ENCODE measurements at places on chromosomes 16 and 17.

DNA sequence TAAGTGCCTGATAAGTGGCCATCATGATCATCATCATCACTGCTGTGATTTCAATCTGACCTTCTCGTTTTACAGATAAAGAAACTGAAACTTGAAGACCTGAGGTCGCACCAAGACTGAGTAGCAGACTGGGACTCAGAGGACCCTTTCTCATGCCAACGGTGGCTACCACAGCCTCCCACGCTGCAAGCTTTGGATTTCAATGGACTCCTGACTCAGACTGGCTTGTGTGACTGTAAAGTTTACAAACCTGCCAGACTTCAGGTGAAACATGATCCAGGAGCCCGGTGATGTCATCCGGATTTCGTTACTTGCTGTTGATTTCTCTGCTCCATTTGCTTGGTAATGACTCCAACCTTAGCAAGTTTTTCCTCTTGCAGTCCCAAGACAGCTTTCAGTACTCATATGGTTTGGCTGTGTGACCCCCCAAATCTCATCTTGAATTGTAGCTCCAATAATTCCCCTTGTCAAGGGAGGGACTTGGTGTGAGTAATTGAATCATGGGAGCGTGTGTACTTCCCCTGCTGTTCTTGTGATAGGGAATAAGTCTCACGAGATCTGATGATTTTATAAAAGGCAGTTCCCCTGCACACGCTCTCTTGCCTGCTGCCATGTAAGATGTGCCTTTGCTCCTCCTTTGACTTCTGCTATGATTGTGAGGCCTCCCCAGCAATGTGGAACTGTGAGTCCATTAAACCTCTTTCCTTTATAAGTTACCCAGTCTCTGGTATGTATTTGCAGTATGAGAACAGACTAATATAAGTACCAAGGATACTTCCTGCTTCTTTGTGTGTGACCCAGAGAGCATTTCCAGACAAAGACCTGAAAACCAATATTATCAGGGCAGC lies 26.7 kb upstream of the IRX6 start:
- no peak for DNase-seq

DNA sequence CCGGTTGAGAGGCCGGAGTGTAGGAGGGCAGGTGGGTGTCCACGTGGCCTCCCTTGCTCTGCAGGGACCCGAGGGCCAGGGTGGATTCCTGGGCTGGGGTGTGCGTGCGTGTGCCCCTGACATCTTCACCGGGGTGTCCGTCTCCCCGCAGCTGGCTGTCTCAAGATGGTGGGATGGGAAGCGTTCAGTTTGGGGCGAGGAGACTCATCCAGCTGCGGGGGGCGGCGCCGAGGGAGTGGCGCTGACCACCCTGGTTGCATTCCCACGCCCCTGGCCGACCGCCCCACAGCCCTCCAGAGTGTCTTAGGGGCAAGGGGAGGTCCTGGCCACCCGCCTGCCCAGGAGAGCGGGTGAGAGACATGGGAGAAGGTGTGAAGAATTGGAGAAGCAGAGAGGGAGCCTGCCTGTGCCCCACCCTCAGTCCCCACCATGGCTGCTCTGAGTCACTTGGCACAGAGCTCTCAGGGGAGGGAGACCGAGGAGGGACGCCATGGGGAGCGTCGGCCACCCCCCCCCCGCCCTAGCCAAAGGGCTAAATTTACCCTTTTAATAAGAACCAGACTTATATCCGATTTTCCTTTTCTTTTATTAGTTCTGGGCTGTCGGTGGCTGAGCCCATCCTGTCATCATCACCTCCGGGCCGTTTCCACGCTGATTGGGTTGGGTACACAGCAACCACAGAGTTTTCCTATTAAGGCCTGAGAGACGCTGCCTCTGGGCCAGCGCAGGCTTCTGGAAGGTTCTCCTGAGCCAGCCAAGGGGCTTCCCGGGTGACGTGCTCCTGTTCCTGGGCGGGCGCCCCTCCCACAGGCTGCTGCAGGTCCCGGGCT lies 22.0 kb downstream of the BAHCC1 start:
- no peak for DNase-seq

GRCh38 chr17:29590411-29591145 lies 1.1 kb upstream of the GIT1 start:
- DNase-seq, result no peak

- DNase-seq, result no peak
Measured at GRCh38 chr16:11437069-11437468, 91.8 kb downstream of the RMI2 start.

- no peak for DNase-seq
Measured at GRCh38 chr17:41061964-41062363, 2.0 kb upstream of the KRTAP2-3 start.

- no peak for DNase-seq
Measured at GRCh38 chr17:12538003-12538402, 127.7 kb upstream of the MYOCD start.

DNA sequence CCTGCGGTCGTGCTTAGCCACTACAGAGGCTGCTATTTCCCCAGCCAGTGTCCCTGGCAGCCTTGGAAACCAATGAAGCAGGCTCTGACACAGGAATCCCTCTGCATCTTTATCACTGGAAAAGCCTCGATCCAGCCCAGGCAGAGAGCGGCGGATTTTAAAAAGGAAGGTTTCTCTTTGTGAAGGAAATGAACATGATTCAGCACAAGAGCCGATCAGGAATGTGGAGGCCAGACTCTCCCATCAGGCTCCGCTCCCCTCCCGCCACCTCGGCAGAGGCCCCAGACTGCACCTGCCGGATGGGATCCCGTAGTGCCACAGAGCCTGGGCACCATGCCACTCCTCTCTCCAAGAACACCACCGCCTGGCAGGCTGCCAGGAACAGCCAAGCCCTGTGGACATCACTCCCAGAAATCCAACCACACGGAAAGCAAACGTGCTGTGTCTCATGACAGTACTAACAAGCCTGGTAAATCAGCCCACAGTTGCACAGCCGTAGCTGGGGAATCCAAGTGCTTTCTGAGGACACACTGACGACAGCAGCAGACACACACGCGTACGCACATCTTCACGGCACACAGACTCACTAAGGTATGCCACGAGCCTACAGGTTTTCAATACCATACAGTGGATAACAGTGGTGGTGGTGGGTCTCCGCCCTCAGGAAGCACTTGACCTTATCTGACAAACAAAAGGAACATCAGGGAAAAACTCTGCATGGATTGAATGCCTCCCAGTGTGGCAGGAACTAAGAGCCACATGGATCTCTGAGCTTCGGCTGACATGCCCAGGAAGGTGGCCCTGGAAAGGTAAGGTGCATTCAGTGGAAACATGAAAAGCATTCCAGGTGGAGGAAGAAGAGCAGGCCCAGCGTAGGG lies 5.4 kb downstream of the LRRC75A start:
- DNase-seq, result no peak

- no peak for DNase-seq
Measured at GRCh38 chr17:77145612-77146245, 5.0 kb downstream of the SEC14L1 start.

GRCh38 chr17:50222922-50223321 lies 21.5 kb upstream of the COL1A1 start:
- DNase-seq, result no peak

GRCh38 chr16:86240716-86241363 lies 269.5 kb upstream of the FOXF1 start:
- no peak for DNase-seq

DNA sequence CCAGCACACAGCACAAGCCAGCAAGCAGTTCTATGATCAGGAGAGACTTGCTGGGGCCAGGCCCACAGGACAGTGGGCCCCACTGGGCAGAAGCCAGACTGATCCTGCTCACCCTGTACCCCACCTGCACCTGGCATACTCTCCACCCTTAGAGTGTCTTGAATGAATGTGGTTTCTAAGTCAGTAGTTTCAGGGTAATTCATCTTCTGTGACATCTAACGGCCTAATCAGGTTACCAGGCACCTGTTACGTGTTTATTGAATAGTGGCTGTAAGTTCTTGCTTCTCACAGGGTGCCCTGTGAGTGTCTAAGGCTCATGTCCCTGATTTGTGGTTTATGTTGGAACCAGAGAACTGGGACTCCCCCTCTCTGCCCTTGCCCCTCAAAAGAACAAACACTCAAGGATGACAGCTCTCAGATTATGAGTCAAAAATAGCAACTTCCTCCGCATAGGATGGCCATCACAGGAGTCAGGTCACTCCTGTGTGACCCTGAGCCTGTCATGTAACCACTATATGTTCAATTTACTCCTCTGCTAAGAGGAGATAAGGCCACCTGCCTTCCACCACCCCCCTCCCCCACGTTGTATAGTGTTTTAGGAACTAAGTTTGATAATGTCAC lies 7.0 kb upstream of the OR2C1 start:
- no peak for DNase-seq

DNA sequence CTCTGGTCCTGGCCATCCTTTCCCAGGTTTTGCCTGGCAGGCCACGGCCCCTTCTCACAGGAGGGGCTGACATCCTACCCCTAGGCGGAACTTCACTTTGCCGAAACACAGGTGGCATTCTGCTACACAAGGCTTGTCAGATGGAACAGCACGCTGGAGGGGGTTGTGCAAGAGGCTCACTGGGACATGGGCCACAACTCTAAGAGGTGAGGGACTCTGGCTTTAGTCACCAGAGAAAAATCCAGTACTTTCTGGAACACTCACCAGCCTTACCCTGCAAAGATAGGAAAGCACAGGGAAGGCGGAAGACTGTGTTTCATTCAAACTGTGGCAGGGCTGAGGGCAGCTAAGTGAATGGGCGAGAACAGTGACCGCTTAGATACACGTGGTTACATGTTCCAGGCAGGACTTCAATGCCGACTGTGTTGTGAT lies 18.3 kb downstream of the CDC42EP4 start:
- no peak for DNase-seq

DNA sequence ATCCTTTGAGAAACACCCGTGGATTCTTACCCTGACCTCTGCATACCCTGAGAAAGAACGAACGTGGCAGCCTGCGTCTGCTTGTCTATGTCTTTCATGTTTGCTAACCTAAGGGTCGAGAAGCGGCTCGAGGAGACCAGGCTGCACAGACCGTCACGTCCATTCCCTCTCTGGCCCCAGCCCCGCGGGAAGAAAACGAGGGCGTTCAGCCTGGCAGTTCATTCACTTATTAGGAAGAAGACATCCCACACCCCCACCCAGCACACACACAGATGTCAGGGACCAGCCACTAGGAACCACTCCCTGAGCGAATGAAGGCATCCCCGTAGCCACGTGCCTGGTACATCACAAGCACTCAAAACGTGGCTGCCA lies 655 bp upstream of the MTHFSD start:
- DNase-seq, result no peak

GRCh38 chr17:59810894-59811153 lies 81.9 kb downstream of the TUBD1 start:
- no peak for DNase-seq

DNA sequence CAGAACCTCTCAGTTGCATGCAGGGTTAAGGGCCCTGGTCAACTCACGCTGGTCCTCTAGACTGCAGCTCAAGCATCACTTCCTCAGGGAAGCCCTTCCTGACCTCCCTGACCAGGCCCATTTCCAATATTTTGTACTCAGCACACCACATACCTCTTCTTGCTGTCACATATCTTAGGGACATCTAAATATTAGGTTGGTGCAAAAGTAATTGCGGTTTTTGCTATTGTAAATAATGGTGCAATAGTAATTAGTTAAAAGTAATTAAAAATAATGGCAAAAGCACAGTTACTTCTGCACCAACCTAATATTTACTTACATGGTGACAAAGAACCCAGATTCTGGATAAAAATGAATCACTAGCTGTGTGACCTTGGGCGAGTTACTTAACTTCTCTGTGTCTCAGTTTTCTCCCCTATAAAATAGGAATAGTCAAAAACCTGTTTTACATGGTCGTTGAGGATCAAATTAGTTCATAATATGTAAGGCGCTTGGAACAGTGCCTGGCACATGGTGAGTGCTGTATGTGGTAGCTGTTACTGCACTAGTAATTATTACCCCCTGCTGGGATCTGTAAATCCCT lies 177.4 kb downstream of the PRKCB start:
- DNase-seq, result no peak
